ENCODE measurements at places on chromosomes 7 and 10. TPM values are rescaled to one million over a fixed set of nuclear protein-coding genes. Genes with fewer than 3 reads are reported as not detected.
A peak's percentile ranks its signal among the peaks of the same experiment; 100 is the strongest.

LLCFC1 gene
- not detected for total RNA-seq

CYP3A4 gene
- total RNA-seq = not detected

DNA sequence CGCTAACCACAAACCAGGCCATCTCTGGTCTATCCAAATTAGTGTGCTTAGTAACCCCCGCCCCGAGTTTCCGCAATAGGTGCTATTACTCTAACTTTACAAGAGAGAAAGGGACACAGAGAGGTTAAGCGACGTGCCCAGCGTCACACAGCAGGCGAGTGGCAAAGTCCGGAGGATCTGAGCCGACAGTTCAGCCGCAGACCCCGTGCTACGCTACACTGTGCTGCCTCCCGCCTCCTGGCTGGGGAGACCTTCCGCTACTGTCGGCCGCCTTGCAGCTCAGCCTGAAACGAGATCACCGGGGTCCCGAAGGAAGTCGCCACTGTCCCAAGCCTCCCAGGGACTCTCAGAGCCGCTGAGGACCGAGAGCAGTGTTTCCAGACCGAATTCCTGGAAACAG lies 799 bp downstream of the INTS1 start:
- H3K4me1 ChIP-seq = peaks cover 34% of the 10 kb centered on the region
- peak overlapping the region; percentile 59 for H3K27ac ChIP-seq
- no peak for DNase-seq
- no peaks in the 10 kb centered on the region for H3K27me3 ChIP-seq
- H3K36me3 ChIP-seq = peaks cover 20% of the 10 kb centered on the region
- H3K4me3 ChIP-seq = peak overlapping the region; percentile 89

GRCh38 chr7:111364413-111364812 lies 197.9 kb downstream of the IMMP2L start:
- DNase-seq = no peak
- H3K4me1 ChIP-seq = no peaks in the 10 kb centered on the region
- H3K27ac ChIP-seq = no peak overlapping the region
- no peak overlapping the region for H3K4me3 ChIP-seq

GRCh38 chr10:3321123-3321522 lies 148.5 kb upstream of the PITRM1 start:
- DNase-seq = no peak
- no peaks in the 10 kb centered on the region for H3K36me3 ChIP-seq

GRCh38 chr7:19248681-19249080 lies 103.5 kb upstream of the FERD3L start:
- H3K4me1 ChIP-seq = no peaks in the 10 kb centered on the region
- H3K27ac ChIP-seq = no peak overlapping the region
- no peaks in the 10 kb centered on the region for H3K36me3 ChIP-seq
- no peak for DNase-seq

Measured in CD4-positive, alpha-beta memory T cell (primary cell).